ENCODE measurements at places on chromosomes 13 and 19.

- no peak for DNase-seq
Observed at GRCh38 chr13:46962281-46962941, 65.6 kb upstream of the HTR2A start.

DNA sequence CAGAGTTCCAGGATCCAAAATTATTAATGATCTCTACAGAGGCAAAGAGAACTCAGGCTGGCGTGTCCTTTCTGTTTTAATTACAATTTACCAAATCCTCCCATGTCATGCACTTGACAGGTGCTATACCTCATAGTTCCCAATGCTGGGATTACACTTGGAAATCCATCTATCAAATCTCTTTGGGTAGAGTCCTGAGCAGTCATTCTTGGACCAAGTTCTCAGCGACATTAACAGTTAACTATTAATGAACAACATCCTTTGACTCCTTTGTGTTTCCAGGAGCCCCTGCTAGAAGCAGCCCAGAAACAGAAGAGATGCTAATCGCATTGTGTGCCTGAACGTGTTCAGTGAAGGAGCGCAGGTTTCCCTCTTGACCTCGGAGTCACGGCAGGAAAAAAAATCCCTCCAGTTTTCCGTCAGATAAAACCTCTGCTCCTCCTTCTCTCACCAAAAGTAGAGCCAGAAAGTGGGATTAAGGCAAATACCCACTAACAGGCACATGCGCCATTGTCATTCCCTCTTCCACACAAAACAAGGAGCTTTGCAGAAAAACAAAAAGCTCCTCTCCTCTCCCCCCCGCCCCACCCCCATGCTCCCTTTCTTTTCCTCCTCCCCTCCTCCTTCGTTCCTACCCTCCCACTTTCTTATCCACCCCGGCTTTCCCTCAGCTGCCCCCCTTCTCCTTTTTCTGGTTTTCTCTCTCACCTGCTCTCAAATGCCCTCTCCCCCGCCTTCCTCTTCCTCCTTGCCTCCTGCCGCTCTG is 224.7 kb downstream of the ZIC5 start:
- no peak for DNase-seq

- DNase-seq: no peak
Observed at GRCh38 chr13:43374621-43375020, 351.2 kb downstream of the DNAJC15 start.

GRCh38 chr19:30381366-30381765 is 9.2 kb downstream of the ZNF536 start:
- DNase-seq: no peak

DNA sequence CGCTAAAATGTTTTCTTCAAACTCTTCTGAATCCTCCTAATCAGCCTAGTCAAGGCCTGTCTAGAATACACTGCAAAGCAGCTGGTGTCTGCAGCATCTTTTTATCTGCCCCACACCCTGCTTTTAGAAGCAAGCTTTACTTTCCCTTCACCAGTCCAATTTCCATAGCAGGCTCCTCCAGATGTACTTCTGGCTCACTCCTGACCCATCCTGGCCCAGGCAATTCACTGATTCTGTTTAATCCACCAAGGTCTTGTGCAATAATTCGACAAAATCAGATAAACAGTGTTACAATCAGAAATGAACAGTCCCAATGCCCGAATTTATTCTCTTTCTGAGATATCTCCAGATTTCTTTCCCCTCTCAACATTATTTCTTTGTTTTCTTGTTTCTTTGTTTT is 415.2 kb upstream of the SGCG start:
- no peak for DNase-seq

DNA sequence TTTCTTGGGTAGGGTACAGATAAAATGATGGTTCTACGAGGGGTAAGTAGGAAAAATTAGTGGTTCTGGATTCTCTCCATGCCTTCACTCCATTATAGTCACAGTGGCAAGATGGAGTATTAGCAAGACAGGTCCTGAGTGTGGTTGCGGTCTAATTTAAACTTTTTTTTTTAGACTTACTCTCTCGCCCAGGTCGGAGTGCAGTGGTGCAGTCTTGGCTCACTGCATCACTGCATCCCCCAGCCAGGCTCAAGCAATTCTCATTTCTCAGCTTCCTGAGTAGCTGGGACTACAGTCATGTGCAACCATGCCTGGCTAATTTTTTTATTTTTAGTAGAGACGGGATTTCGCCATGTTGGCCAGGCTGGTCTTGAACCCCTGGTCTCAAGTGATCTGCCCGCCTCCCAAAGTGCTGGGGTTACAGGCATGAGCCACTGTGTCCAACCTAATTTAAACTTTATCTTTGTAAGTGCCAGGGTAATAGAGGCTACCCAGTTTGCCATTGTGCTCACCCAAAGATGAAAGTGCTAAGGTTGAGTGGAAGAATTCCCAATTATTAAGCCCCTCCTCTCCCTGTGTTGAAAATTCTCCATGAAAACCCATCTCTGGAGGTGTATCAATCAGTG is 135.6 kb downstream of the TM9SF2 start:
- DNase-seq: no peak

DNA sequence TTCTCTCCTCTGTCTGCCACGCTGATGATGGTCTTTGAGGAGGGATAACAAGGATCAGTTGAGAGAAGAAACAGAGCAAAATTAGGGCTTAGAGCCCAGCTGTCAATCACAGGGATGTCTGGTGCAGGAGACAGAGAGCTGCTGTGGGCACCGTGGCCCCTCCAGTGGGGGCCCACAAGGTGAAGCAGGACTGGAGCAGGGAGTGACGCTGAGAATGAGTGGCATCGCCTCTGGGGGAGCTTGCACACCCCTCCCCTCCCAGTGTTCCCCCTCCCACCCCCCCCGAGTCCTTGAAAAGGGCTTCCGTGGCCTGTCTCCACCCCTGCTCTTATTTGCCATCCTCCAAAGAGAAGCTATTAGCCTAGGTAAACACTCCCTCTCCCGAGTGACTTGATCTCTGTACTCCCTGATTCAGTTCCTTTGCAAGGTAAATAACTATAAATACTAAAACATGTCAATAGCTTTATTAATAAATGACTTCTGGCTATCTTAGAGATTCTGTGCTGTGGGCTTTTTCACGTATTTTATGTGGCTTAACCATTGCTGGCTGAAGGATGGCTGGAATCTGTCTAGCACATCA is 440.0 kb downstream of the ZNF536 start:
- no peak for DNase-seq

GRCh38 chr13:40651866-40652587 is 14.4 kb downstream of the FOXO1 start:
- no peak for DNase-seq

DNA sequence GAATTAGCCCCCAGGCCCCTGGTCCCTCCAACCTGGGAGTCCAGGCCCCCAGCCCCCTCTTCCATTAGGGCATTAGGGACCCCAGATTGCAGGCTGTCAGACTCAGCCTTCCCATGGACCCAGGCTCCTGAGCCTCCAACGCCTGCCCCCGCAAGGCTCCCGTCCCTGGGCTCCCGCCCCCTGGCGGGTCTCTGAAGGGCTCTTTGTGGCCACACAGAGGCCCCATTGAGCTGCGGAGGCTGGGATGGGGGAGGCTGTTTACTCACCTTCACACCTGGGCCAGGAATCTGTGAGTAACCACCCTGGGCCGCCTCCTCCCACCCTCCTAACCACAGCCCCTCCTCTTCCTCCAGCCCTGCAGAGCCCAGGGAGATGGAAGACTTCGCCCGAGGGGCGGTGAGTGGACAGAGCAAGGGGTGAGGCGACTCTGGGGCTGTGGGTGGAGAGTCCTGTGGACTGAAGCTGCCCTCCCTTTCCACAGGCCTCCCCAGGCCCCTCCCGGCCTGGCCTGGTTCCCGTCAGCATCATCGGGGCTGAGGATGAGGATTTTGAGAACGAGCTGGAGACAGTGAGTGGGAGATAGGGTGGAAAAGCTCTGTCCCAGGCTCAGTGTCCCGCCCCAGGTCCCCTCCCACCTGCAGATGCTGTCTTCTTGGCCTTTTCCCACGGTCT is 4.9 kb downstream of the ARHGEF1 start:
- peak; percentile 29 for DNase-seq

DNA sequence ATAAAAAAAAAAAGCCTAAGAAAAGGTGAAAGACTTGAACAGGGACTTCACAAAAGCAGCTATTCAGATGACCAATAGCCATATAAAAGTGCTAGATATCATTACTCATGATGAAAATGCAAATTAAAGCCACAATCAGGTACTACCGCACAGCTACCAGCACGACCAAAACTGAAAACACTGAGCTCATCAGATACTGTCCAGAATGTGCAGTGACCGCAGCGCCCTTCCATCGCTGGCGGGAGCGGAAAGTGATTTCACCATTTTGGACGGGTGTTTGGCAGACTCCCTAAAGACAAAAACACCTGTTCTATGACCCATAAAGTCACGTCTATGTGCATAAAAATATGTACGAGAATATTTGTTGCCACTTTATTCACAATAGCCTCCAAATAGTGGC is 60.7 kb downstream of the SLC6A16 start:
- no peak for DNase-seq

- no peak for DNase-seq
Observed at GRCh38 chr13:60164234-60164889, 634 bp upstream of the DIAPH3 start.

DNA sequence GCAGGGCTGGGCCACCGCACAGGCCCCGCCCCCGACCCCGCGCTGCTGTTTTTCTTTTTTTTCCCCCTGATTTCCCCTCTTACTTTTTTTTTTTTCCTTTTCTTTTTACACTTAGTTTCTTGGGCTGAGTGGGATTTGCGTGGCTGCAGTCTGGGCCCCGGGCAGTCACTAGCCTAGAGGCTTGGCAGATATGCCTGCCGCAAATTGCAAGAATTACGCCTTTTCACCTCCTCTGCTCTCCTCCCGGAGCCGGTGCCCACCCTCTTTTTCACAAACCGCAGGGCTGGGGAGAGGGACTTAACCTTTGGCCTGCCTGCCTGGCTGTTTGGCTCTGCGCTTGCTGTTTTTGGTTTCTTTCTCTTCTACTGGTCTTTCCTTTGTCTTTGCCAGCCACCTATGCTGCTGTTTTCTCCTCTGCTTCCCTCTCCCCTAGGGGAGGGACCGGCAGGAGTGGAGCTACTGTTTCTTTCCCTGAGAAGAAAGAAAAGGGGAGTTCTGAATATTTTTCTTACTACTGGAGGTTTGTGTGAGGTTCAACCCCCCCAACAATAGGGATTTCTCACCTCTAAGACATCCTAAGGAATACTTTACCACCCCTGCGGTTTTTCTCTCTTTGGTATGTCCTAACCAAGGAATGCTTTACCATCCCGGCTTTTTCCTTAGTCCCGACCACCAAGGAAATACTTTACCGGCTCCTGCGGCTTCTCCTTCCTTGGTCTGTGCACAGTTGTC is 11.0 kb downstream of the ZNF552 start:
- no peak for DNase-seq

- DNase-seq: no peak
Observed at GRCh38 chr19:55005684-55006488, 32.2 kb downstream of the GP6 start.

DNA sequence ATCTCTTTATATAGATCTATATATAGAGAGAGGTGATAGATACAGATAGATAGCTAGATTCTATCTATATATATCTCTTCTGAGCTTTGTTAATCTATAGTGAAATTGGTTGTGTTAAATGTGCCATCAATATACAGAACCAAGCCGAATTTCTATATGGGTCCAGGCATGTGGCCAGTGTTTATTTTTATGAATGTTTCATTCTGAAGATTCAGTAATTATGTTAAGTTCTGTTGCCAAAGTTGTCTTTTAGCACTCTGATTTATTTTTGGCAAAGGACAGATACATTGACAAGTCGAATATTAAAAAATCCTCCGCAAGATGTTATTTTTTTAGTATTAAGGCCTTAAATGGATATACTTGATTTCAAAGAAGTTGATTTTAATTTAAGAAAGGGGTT is 190.4 kb upstream of the HTR2A start:
- DNase-seq: no peak

GRCh38 chr19:34505321-34506025 is 23.9 kb downstream of the WTIP start:
- DNase-seq: no peak

DNA sequence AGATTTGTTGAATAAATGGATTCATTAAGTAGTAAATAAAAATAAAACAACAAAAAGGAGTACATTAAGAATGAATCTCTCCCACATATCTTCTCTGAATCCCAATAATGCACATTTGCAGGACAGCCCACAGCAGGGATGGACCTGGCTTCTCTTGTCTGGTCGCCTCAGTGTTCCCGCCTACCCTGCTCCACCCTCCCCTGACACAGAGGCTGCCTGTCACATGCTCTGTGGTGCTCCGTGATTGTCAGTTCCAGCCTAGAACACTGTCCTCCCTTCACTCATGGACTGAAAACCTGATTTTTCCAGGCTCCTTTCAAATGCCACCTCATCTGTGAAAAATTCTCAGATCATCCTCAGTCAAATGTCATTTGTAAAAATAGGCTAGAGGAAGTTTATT is 94.5 kb upstream of the GPR12 start:
- DNase-seq: peak; percentile 42

DNA sequence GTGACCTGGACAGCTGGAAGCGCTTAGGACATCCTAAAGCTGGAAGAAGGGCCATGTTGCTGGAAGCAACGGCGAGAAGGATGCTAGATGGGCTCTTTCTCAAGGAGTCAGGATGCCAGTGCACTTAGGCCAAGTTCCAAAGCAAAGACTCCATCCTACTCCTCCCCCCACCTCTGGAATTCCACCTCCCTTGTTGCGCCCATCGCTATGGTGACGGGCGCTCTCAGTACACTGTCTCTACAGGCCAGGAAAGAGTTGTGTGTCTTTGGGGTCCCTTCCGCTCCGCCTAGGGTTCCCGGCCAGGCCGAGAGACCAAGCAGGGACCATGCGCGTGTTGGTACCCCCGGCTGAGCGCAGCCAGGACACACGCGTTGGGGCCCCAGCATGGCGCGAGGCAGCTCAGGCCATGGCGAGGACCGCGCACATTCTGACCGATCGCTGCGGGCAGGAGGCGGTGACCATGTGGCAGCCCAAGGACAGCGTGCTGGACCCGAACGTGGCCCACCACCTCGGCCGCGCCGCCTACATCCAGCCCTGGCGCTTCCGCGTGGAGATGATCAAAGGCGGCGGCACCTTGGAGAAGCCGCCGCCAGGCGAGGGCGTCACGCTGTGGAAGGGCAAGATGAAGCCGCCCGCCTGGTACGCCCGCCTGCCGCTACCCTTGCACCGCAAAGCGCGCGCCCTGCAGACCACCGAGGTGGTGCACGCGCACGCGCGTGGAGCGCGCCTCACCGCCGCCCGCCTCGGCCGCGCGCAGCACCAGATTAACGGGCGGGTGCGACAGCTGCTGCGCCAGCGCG is 31.0 kb upstream of the SLC1A6 start:
- DNase-seq: no peak

- DNase-seq: no peak
Observed at GRCh38 chr13:33543631-33544265, 258.2 kb upstream of the STARD13 start.

GRCh38 chr13:24627090-24627714 is 53.0 kb upstream of the ATP12A start:
- no peak for DNase-seq

- DNase-seq: no peak
Observed at GRCh38 chr19:17860331-17860992, 752 bp downstream of the RPL18A start.

DNA sequence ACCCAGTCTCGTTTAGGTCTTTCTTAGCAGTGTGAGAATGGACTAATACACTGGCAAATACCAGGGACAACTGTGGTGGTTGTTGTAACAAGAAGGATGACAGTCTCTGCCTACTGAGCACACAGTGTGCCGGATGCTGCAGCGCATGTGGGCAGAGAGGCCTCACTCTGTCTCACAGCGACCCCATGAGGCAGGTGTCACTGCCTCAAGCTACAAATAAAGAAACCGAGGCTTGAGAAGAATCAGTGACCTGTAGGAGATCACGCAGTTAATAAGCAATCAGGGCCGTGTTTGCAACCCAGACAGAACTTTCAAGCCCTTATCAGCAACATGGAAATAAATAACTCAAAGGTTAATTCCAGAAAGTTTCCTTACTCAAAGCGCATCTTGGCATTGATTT is 40.5 kb upstream of the GAS6 start:
- peak; percentile 37 for DNase-seq

- no peak for DNase-seq
Observed at GRCh38 chr13:47027780-47028437, 131.1 kb upstream of the HTR2A start.

Data from C1 segment of cervical spinal cord (tissue), 14 donors.